ENCODE measurements at places on chromosomes 1 and 21.

- no peak for DNase-seq
Observed at GRCh38 chr1:220905650-220906560, 26.7 kb downstream of the HLX start.

DNA sequence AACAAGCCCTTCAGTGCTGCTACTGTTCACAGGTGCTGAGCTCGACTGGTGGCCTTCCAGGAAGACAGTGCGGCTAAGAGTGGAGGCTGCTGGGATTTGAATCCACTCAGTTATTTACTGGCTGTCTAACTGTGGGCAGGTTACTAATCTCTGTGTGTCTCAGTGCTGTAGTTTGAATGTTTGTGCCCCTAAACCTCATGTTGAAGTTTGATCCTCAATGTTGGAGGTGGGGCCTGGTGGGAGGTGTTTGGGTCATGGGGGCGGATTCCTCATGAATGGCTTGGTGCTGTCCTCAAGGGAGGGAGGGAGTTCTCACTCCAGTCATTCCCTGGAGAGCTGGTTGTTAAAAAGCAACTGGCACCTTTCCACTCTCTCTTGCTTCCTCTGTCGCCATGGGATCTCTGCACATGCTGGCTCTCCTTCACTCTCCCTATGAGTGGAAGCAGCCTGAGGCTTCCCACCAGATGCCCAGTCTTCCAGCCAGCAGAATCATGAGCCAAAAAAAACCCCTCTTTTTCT is 334.8 kb downstream of the RPS6KC1 start:
- no peak for DNase-seq

GRCh38 chr1:34762474-34763141 is 3.1 kb downstream of the GJB4 start:
- no peak for DNase-seq

GRCh38 chr1:200154069-200154767 is 126.7 kb downstream of the NR5A2 start:
- no peak for DNase-seq

- DNase-seq: no peak
Observed at GRCh38 chr21:18178509-18178908, 66.1 kb upstream of the CHODL start.

GRCh38 chr1:232628335-232629249 is 1.3 kb downstream of the SIPA1L2 start:
- DNase-seq: peak; percentile 27

DNA sequence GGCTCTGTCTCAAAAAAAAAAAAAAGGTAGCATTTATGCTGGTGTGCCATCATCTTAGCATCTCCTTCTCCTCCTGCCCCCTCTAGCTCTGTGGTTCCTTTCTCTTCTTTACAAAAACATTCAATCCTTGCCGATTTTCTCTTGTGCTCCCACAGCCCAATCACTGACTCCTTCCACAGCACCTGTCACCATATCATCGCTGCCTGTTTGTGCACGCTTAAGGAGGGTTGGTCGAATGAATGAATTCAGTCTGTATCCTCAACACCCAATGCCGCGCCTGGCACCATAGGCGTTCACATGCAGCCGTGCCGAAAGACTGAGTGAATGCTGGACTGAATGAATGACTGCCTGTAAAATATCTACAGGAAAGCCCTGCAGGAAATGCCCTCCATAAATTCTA is 7.9 kb downstream of the RNU5D-1 start:
- no peak for DNase-seq

DNA sequence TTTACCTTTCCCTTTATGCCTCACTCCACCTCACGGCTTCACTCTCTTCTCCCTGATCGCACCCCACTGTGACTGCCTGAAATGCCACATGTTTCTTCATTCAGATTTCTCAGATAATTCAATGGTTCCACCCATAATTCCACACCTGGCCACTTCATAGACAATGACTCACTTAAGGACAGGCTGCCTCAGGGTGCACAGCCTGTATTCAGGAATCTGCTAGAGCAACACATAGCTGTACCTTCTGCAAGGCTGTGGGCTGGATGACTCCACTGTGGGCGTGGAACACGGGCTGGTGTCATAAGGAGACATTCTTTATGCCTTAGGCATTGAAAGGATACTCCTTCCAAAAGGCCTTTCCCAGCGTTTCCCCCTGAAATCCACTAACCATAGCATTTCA is 36.1 kb downstream of the L1TD1 start:
- DNase-seq: no peak

DNA sequence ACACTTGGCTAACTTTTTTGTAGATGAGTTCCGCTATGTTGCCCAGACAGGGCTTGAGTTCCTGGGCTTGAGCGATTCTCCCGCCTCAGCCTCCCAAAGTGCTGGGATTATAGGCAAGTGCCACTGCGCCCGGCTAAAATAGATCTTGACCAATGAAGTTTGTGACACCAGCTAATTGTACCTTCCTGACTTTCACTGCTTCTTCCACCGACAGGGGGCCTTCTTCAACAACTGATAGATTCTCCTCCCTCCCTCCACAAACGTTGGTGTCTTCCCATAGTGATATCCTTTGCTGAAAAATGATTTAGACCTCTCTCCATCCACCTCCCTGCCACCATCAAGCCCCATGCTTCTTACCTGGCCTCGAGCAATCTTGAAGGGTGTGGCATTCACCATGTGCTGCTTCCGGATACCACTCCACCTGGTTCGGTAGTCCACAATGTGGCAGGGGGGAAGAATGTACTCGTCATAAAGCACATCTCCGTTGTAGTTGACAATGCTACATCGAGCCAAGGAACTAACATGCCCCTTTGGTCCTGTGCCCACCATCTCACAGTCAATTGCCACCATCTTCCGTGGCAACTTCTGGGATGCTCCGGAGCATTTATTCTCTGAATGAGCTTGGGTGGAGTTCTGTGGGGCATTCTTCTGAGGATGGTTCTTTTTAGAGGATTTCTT is 1.6 kb upstream of the METTL25B start:
- peak; percentile 76 for DNase-seq

DNA sequence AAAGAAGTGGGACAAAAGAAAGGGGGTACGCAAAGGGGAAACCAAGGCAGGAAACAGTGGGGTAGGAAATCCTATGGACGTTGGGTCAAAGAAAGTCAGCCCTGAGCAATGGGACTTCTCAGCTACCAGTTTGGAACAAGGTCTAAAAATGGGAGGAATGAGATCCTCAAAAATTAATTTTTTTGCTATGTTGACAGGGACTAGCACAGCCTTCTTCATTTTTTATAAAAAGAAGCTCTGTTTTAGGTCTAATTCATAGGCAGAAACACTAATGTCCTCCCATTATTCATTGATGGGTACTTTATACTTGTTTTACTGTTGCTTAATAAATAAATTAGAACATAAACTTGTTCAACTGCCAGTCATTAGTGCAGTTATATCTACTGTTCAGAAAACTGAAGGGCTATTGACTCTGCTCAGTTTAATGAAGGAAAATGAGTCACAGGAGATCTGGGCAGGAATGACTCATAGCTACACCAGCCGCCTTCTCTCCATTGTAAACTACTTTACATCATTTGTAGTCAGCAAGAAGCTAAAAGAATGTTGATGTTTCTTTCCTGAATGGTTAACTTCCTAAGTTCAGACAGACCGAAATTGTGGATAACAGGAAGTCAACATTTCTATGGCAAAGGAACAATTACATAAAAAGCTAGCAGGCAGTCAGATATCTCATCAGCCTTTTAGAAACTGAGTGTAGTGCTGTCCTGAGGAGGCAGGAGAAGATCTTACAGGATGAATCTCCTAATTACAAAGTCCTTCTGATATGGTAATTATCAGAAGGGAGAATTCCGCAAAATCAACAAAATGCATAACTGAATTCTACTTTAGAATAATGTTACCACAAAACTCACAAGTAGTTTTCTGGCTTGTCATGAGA is 356.4 kb upstream of the PKN2 start:
- DNase-seq: no peak

DNA sequence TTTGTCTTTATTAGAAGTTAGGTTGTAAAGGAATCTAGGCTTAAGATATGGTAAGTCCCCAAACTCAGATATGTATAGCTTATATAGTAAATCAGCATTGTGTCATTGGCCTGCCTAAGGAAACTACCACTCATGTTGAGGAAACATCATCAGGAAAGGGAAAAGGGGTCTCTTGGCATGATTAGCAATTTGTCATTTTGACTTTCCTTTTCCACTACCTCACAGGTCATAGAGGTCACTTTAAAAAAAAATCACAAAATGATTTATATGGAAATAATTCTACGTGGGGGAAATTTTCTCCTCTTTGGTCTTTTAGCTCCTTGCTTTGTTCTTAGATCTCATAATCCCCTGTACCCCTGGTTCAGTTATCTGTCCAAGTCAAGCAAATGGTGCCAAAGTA is 213.5 kb downstream of the RPS6KC1 start:
- DNase-seq: no peak

GRCh38 chr1:211833174-211833820 is 2.7 kb upstream of the LPGAT1 start:
- DNase-seq: no peak

DNA sequence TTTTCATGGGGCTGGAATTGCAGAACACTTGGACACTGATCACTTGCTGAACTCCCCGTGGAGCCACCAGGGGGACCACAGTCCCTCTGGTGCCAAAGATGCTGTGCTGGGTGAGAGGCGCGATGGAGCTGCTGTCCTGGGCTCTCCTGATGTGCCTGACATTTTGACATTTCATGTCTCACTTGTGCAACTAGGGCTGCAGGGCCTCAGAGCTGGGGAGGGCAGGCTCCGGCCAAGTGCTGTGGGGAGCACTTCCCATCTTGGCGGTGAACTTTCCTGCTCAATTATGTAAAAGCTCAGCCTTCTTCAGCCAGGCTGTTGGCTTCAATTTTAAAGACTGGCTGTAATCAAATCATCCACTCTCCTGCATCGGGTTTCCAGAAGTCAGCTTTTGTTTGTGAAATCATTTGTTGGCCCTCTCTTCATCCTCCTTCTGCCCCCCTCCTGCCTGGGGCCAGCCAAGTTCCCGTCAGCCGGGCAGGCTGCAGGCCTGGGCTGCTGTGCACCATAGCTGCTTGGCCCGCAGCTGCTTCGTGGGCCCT is 36.8 kb downstream of the KCNAB2 start:
- DNase-seq: peak; percentile 50

GRCh38 chr1:157960773-157961172 is 32.7 kb upstream of the KIRREL1 start:
- DNase-seq: no peak

DNA sequence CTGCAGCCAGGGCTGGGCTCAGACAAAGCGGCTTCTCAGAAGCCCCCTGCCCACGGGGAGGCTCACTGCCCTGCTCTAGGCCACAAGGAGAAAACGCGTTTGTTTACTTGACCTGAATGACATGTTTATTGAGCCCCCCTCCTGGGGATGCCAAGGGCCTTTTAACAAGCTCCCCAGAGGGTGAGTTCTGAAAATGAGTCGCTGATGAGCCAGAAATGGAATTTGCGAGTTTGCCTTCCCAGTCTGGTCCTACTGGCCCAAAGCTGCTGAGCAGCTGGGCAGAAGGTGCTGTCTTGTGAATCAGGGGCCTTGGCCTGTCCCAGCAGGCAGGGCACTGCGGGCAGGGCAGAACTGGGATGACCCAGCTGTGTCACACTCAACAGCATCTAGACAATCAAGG is 120.6 kb downstream of the SYF2 start:
- DNase-seq: no peak

GRCh38 chr1:167423684-167424619 is 94.4 kb downstream of the CD247 start:
- DNase-seq: no peak

DNA sequence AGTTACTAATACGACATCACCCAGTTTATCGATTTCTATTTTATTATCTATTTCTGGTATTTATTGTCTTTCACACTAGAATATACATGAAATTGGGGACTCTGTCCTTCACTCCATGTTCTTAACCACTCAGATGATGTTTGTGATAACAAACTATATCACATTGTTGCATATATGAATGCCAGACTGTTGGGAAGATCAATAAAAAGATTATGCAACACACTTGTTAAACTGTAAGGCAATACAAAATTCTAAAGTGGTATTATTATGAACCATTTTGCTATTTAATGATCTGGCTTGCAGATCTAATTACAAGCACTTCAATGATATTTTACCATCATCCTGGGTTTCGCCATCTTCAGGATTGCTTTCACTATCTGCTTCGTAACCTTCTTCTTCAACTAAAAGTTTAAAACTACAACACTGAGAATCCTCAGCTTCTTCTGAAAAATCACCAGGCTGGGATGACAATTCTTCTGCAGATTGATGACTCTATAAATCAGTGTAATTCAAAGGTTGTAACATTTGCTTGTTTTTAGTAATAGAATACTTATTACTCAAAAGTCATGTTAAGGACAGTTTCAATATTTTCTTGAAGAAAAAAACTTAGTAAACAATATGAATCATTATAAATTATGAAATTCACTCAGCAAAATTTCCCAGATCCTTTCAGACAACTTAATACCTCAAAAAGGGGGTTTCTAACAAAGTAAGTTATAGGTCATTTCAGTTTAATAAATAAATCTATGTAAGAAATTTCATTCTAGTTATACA is 63.9 kb downstream of the LYST start:
- no peak for DNase-seq

DNA sequence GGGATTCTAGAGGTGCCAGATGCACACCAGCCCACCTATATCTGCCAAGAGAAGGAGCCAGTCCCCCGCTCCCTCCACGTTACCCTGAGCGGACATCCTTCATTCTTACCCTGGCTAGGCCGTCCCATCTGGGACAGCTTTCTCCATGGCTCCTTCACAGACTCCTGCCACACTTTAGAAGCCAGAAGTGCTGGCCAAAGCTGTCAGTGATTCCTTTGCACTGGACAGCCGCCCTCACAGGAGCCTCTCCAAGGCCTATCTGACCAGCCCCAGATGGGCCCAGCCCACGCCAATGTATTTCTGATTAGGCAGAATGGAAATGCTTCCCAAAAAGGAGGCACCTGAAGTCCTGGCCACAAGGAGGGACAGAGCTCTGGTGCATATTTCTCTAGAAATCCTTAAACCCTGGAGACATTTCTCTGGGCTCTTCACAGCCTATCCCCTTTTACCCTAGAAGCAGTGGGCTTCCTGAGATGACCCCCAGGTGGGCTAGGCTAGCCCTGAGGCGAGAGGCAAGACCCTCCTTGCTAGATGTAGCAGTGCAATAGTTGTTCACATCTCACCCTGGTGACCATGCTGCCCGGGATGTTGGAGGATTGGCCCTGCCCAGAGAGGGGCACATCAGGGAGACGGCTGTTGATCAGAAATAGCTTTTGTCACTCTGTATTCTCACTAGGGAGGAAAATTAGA is 44.1 kb downstream of the RASSF5 start:
- no peak for DNase-seq

DNA sequence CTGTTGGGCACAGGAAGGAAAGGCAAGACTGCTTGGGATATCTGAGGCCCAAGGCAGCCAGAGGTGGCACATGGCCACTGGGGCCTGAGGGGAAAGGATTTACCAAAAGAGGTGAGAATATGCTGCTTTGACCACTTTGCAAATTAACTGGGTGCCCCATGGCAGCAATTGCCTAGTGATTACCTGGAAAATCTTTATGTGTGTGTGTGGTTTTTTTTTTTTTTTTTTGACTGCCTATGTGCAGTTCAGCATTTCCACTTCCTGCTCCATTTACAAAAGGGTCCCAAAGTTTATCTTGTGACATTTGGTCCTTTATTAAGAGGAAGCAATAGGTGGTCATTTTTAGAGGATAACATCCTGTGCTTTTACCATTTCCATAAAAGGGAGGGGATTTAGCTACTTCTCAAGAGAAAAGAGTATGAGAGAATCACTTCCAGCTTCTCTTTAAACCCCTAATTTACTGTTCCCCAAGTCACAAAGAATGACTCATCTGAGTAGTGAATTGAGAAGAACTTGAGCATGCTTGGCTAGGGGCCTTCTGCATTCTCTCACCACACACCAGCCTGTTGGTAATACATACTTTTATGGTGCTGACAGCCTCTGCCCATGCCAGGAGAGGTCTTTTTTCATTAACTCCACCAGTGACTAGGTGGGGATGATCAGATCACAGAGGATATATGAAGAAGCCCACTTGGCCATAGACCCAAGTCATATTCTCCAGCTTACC is 52.1 kb downstream of the SYDE2 start:
- no peak for DNase-seq

Data from neural progenitor cell (in vitro differentiated cells).